Sciatic nerve (tissue), 2 donors: ENCODE measurements at places on chromosomes 7 and 10.

- no peak for DNase-seq
Measured at GRCh38 chr7:129401228-129401966, 32.8 kb upstream of the STRIP2 start.

GRCh38 chr7:94174956-94175355, 170.8 kb upstream of the BET1 start:
- DNase-seq, result no peak

GRCh38 chr10:6064119-6064518, 2.0 kb upstream of the IL2RA start:
- no peak for DNase-seq

DNA sequence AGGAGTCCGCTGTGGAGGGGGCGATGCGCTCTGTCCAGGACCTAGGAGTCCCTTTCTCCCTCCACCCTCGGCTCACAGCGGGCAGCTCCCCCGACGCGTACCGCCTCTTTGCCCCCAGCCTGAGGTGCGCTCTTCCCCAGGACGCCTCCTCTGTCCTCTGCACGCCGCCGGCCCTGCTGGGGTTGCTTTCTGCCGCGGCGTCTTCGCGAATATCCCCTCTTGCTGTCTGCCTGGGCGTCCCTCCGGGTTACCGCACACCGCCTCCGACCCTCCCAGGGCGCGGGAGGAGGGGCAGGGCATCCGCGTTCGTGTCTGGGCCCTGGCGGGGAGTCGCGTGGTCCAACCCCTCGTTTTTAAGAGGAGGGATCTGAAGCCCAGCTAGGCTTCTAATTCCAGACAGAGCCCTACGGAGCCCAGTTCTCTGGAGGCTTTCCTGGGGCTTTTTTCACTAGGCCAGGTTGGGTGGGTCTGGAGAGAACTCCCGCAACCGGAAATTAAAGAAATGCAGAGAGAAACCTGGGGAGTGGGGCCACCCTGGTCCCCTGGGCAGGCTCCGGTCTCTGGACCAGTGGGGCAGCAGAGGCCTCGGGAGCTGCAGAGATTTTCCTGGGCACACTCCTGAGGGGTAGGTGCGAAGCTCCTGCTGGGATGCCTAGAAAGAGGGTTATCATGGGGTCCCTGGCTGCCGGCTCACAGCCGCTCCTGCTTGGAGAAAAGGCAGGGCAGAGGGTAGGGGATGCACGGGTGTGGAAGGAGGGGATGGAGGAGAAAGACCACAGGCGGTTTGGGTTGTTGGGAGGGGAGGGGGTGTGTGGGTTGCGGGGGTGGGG, 166.9 kb downstream of the UBE2H start:
- DNase-seq, result no peak

DNA sequence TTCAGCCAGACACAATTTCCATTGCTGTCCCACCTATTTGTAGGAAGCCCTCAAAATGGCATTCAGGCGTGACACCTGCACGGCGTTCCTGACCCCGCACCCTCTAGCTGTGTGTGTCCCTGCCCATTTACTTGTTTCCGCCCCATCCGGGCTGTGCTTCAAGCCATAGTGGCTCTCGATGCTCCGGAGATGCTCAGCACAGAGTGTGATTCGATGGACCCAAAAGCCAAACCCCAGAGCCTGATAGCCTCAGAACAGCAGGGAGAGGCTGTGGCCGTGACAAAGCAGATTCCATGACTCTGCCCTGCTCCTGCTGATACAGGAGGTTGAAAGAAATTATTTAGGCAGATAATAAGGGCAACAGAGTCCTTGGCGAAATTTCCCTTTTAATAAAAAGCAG, 13.4 kb downstream of the BUD31 start:
- no peak for DNase-seq

DNA sequence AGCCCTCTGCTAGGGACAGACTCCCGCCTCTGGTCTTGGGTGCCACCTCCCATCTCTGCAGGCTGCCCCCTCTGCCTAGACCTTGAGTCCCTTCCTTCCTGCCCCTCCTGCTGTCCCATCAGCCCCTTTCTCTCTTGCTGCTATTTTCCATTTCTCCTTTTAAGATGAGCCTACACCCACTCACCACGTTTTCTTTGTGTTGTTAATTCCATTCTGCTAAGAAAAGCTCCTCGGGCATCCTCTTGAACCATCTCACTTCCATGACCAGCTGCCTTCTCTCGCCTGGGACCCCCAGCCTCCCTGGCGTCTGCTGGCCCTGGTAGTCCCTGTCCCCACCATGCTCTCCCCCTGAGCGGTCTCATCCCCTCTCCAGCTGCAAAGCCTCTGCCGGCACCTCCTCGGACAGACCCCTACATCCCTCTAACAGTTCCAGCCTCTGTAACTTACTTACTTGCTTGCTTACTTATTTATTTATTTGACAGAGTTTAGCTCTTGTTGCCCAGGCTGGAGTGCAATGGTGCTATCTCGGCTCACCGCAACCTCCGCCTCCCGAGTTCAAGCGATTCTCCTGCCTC, 95.8 kb upstream of the SH2B2 start:
- DNase-seq, result no peak

GRCh38 chr7:93175219-93175618, 27.0 kb upstream of the SAMD9L start:
- DNase-seq, result no peak

GRCh38 chr10:119478111-119478802, 64.3 kb downstream of the RGS10 start:
- DNase-seq, result no peak

- DNase-seq, result no peak
Measured at GRCh38 chr10:73881221-73881919, 7.0 kb upstream of the CAMK2G start.

GRCh38 chr7:71470326-71470725, 338.4 kb downstream of the GALNT17 start:
- DNase-seq, result no peak

DNA sequence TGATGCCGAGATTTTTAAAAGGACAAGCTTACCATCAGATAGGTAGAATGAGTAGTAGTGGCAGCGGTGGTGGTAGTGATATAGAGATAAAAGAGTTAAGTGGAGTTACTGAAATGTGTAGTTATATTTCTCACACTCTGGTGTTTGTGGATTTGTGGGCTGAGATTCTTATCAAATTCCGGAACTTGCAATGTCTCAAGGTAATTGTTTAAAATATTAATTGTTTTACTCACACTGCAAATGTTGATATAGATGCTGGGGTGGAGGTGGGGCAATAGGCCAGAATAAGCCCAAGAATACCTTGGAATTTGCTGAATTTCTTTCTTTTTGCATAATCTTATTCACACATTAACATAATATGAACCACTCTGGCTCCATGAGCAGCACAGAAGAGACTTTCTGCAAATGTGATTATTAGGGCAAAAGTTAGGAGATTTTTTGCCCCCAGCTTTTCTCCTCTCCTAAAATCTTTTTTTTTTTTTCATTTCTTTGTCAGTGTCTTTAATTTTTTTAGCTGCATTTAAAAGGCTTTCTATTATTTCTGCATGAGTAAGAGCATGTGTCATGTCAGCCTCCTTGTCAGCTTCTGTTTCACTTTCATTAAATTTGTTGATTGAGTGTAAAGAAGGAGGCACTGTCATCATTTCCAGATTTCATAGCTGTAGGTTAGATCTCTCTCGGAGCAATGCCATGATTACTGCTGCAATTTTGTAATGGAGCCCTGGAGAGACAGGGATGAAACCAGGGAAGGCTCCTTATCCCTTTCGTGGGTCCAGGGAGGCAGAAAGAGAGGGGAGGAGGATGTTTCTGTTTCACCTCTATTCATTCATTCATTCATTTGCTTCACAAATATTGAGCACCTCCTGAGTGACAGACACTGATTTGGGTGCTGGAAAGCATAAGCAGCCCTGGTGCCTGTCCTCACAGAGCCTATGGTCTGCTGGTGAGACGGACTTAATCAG, 13.1 kb upstream of the SGMS1 start:
- DNase-seq, result no peak

GRCh38 chr10:120015064-120015463, 122.5 kb downstream of the SEC23IP start:
- no peak for DNase-seq

DNA sequence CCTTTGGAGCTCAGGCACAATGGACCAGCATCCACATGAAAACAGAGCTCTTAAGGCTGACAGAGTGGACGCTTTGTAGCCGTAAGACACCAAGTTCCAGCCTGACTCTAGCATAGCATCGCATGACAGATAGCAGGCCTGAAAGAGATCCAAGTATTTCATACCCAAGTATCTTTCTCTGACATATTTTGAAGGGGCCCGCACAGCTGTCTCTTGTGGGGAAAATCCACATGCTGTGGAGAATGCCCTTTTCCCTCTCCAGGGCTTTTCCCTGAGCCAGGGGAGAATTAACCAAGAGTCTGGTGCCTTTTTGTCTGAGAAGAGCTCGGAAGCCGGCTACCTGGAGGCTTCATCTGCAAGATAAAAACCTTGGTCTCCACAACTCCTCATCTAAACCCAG, 51.0 kb downstream of the CFAP46 start:
- peak; percentile 18 for DNase-seq
